Fibroblast of skin of left quadriceps (primary cell): ENCODE measurements at places on chromosomes 2 and 18.

- no peak for DNase-seq
Measured at GRCh38 chr2:169090133-169090820, 20.9 kb downstream of the DHRS9 start.

DNA sequence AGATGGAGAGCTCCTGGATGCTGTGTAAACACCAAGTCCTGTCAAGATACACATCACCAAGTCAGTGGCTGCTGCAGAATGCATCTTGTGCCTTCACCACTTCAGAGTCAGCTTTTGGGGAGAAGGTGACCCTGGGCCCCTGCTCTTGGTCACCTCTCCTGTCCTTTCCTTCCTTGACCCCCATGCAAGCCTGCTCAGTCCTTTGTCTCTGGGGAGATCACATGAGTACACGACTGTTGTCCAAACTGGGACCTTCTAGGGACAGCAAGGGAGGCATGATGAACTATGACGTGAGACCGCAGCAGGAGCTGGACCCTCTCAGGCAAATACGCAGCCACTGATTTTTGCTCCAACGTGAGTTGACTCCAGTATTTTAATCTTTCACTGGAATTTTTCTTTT lies 706.9 kb upstream of the ID2 start:
- no peak for DNase-seq

GRCh38 chr2:201223089-201224073 lies 37.0 kb upstream of the CASP8 start:
- no peak for DNase-seq

- no peak for DNase-seq
Measured at GRCh38 chr2:81093031-81093430, 788.5 kb upstream of the LRRTM1 start.

DNA sequence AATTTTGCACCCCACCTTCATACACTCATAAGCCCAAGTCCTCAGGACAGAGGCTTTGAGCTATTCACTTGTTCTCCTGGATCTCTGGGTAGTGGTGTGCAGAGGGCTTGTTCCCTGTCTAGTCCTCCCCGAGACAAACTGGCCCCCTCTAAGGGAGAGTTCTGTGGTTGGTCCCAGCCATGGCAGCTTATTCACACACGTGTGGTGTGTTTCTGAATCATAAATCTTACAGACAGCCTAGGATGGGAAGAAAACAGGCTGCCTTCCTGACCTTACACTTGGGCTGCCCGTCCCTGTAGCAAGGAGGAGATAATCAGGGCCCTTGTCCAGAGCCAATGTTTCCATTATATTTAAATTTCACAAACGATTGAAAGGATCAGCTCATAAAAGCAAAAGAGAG lies 255.0 kb downstream of the CLIP4 start:
- no peak for DNase-seq

DNA sequence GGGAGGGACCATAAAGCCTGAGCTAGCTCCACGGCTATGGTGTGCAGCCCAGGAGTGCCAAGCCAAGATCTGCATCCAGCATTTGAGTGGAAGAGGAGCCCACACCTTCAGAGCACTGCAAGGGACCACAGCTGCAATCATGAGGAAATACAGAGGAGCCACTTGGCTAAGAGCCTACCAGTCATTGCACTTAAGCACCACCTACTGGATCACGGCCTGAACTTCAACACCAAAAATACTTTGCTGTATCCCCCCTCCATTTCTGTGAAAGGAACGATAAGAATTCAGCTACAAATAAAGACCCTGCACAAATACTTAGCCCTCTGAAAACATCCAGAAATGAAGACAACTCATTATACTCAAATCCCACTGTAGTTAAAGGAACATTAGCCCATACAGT lies 545.3 kb downstream of the TSN start:
- DNase-seq: no peak

DNA sequence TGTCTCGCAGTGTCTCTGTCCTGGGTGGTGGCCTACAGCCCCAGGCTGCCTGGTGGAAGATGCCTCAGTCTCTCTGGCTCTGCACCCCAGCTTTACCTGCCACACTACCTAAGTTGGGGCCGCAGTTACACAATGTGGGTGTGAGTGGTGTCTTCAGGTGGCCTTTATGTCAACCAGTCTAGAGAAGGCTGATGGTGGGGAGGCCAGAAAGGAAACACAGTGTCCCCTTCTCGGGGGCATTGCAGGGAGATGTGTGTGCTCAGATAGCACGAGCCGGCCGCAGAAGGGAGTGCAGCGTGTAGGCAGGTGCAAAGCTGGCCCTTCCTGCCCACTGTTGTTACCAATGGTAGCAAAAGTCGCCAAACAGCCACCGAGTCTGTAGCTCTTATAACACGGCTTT lies 216.1 kb downstream of the SH3RF3 start:
- no peak for DNase-seq

DNA sequence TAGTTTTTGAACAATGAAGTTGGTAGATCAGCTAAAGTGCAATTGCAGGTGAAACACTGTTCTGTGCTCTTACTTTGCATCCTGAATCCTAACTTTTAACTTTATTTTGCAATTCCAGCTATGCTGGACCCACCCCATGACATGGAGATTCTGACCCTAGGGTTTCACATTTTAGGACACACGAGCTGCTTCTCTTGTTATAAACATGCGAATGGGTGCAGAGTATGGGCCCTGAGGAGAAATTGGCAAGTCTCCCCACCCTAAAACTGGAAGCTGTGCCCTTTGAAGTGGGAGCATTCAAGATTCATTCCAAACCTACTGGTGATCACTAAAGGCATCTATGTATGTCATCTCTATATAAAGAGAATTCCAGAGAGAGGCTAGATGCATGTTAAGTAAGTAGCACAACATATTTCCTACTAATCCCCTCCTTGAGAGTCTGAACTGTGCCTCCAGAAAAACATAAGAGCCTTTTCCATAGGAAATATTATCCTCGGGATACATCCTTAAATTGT lies 794.3 kb upstream of the ZEB2 start:
- DNase-seq: no peak

DNA sequence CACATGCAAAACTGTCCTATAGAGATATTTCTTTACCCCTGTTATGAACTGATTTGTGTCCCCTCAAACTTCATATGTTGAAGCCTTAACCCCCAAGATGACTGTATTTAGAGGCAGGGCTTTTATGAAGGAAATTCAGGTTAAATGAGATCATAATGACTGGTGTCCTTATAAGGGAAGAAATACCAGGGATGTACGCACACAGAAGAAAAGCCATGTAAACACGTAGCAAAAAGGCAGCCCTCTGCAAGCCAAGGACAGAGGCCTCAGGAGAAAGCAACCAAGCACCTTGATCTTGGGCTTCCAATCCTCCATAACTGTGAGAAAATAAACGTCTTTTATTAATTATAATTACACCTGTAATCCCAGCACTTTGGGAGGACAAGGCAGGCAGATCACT lies 101.3 kb upstream of the NDUFV2 start:
- DNase-seq: peak; percentile 43

DNA sequence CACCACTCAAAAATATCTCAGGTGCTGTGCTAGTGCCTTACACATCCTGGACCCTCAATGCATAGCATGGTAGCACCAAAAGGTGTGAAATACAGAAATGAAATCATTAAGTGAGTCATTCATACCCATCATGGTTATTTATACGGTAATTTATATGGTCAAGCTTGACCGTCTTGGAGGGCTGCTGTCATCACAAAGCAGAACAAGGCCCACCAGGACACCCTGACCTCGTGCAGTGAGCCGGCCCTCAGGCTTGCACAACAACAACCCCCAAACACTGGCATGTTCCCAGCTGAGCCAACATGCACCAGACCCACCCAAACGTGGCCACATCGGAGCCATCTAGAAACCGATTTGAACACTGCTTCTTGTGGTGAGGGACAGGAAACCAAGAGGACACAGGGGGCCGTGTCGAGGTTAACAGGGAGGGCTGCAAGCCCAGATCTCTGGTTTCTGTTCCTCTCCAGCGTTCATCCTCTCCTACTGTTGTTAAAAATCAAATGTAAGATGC lies 378.5 kb upstream of the ID2 start:
- DNase-seq: no peak

DNA sequence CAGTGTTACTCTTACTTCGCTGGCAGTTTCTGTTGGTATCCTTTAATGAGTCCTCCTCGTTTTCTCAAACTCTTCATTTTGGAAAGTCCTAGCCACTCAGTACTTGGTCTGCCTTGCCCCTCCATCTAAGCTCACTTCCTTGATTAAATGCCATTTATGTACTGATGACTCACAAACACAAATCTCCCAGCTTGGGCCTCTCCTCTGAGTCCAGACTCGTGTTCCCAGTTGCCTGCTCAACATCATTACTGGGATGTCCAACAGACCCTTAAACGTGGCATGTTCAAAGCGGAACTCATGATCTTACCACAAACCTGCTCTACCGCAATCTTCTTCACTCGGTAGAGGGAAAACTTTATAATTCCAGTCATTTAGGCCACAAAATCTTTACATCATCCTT lies 13.8 kb upstream of the CCDC68 start:
- DNase-seq: no peak

DNA sequence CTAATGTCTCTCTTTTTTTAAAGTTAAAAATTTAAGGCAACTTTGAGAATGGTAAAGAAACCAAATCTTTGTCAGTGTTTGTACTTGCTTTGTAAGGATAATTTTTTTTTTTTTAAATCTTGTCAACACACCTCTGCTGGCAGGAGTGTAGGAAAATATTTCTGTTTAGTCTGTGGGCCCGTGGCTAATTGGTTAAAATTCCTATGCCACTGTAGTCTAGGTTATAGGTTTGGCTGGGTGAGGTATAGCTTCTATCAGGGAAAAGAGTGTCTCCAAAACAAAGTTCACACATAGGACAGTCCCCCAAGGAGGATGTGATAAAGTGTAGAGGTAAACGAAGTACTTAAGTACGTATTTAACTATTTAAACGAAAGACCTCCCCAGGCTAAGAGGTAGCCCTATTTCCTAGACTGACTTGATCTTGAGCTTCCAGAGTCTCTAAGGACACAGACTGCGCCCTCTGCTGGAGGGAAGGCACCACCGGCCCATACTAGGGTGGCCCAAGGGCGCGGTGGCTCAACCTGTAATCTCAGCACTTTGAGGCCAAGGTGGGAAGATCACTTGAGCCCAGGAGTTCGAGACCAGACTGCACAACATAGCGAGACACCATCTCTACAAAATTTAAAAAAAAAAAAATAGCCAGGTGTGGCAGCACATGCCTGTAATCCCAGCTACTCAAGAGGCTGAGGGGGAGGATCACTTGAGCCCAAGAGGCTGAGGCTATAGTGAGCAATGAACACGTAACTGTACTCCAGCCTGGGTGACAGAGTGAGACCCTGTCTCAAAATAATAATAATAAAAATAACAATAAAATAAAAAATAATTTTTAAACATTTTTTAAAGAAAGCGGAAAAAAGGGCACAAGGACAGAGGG lies 8.9 kb downstream of the TEX44 start:
- DNase-seq: peak; percentile 25

- DNase-seq: no peak
Measured at GRCh38 chr2:54380670-54381069, 75.5 kb upstream of the SPTBN1 start.

- DNase-seq: peak; percentile 22
Measured at GRCh38 chr2:96315400-96316071, 9.6 kb upstream of the ITPRIPL1 start.

DNA sequence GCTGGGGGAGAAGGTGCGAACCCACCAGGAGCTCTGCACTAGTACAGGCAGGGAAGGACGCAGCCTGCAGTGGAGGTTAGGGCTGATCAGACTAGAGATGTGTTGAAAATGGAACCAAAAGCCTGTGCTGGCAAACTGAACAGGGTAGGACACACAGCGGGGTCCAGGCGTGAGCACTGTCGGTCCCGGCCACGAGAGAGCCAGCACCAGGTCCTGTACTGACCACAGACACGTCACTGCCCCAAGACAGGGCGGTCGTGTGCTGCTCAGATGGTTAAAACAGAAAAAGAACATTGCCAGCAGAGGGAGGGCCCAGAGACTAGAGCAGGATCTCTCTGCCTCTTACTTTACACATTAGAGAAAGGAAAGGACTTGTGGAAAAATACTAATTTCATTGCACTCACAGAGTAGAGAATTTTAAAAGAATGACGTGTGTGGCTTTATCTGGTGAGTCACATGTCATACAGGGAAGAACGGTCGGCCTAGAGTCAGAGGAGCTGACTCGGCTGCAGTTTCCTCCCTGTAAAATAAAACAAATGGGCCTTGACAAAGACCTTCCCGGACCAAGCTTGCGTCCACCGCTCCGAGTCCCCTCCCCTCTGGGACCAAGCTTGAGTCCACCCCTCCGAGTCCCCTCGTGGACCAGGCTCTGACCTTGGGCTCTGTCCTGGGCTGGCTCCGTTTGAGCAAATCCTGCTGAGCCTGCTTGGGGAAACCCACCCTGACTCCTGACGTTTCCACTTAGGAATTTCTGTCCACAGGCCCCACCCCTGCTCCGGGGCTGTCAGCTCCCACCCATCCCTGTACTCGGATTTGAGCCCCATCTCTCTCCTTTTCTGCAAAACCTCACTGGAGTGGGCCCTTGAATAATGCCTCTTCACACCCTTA lies 16.7 kb upstream of the ADI1 start:
- peak; percentile 65 for DNase-seq

- no peak for DNase-seq
Measured at GRCh38 chr2:234476766-234477165, 20.1 kb downstream of the ARL4C start.
